ENCODE measurements at places on chromosomes 13 and 19. TPM values are rescaled to one million over a fixed set of nuclear protein-coding genes. Genes with fewer than 3 reads are reported as not detected.

DNA sequence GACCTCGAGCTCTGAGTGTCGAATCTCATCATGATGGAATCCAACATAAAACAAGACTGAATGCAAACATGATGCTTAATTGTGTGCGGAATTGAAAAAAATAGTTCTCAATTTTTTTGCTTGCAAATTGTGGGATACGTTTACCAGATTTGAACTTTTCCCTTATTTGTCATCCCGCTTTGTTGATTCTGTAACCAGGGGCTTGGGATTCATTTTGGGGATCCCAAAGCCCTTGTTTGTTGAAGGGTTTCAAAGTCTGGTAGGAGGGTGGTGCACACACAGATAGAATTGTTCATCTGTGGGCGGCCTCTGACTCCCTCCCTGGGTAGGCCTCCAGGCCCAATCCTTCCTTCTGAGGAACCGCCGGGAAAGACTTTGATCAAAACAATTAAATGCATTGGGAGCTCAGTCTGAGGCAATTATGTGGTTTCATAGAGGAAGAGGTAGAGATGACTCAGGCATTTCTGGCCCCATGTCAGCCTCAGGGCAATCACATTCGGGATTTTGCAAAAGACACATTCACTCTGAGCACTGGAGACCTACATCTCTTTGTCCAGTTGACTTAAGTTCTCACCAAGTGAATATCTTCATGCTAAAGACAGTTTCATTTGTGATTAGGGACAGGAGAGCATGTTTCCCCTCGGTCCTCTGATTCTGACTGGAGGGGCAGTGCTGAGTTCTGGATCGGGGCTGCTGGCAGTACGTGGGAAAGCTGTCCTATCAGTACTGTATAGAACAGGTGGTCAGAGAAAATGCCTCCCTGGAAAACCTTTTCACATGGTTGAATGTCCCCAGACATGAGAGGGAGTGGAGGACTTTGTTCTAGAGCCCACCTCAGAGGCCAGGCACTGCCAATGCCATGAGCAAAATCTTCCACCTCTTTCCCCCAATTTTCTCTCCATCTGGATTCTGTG lies 27.8 kb upstream of the IGFL4 start:
- no peak overlapping the region for H3K27ac ChIP-seq
- no peak overlapping the region for H3K4me3 ChIP-seq
- H3K36me3 ChIP-seq: no peaks in the 10 kb centered on the region
- no peak for DNase-seq
- H3K4me1 ChIP-seq: no peaks in the 10 kb centered on the region
- H3K27me3 ChIP-seq: no peaks in the 10 kb centered on the region

DNA sequence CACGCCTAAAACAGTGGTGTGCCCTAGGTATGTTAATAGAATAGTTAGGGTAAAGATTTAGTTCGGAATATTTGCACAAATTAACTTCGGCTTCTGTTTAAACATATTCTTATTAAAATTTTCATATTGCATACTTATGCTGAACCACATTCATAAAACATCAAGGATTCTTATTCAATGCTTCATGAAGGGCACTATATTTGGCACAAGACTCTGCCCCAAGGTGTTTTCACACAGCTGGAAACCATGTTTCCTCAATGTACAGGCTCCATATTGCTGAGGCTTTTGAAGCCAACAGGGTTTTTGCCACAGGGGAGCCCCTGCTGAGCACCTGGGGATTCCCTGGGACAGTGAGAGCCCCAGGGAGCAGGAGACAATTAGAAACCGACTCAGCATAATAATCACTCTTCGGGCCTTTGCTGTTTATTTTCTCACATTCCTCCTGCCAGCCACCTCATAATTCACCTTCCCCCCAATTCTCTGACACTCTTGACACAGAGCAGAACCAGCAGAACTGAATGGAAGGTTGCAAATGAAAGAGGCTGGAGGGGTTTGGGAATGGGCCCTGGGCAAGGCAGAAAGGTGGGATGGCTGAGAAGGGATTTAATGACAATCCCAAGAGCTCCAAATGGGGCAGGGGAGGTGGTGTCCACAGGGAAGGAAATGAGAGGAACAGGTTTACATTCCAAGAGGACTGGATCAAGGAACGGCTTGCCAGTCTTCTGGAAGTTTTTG lies 72.3 kb upstream of the POMP start:
- H3K27ac ChIP-seq: no peak overlapping the region
- no peak for DNase-seq
- no peak overlapping the region for H3K4me3 ChIP-seq

KRTDAP gene
- total RNA-seq: not detected

SLC25A41 gene
- not detected for total RNA-seq

DNA sequence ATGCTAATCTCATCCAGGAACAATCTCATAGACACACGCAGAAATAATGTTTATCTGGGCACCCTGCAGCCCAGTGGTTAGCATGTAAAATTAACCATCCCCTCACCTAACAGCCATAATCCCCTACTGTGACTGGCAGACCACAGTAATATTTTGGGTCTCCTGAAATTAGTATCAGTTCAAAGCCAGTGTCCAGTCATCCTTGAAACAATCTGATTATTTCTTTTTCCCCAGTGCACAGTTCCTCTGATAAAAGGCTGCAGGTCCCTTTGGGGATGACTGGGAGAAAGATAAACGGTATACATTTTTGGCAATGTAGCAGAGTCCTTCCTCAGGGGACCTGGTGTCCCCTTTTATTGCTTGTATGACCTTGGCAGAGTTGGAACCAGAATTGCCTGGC lies 50.4 kb upstream of the CYSLTR2 start:
- no peak overlapping the region for H3K27ac ChIP-seq
- no peak overlapping the region for H3K4me3 ChIP-seq
- no peaks in the 10 kb centered on the region for H3K36me3 ChIP-seq
- no peaks in the 10 kb centered on the region for H3K27me3 ChIP-seq
- H3K4me1 ChIP-seq: no peaks in the 10 kb centered on the region
- DNase-seq: no peak

GAPDHS gene
- not detected for total RNA-seq

DNA sequence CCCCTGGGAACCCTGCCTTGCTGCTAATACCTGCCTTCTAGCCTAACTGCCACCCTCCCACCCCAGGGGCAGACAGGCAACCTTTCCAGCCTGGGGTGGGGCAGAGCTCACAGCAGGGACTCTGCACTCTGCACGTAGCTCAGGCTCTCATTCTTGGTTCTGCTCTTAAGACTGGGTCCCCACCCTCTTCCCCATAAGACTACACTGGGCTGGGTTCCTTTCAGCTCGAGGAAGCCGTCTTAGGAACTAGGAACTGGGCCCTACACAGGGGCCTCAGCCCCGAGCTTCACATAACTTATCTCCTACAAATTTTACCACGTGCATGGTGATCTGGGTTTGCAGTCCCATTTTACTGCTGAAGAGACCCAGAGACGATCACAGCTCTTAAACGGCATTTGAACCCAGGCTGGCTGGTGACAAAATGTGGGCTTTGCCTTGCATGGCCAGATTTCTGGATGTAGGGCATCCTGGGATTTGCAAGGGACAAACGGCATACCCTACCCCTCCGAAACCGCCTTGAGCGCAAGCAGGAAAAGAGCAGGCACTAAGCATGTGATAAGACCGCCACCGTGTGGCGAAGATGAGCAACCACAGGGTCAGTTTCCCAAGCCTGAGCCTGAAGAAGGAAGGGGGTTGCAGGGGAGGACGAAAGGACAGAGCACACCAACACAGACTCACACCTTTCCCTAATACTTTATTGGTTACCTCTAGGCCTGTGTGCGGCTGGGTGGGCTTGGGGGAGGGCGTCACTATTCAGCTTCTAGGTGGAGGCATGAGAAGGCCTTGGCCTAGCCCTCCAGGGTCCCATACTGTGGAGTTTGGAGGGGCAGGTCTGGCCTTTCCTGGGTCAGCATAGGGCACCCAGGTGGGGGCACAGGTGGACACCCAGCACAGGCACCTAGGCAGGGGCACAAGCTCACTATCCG lies 5.1 kb downstream of the JUNB start:
- DNase-seq: peak; percentile 76
- no peaks in the 10 kb centered on the region for H3K27me3 ChIP-seq
- H3K36me3 ChIP-seq: peaks cover 16% of the 10 kb centered on the region
- peaks cover 31% of the 10 kb centered on the region for H3K4me1 ChIP-seq
- H3K27ac ChIP-seq: no peak overlapping the region

DNA sequence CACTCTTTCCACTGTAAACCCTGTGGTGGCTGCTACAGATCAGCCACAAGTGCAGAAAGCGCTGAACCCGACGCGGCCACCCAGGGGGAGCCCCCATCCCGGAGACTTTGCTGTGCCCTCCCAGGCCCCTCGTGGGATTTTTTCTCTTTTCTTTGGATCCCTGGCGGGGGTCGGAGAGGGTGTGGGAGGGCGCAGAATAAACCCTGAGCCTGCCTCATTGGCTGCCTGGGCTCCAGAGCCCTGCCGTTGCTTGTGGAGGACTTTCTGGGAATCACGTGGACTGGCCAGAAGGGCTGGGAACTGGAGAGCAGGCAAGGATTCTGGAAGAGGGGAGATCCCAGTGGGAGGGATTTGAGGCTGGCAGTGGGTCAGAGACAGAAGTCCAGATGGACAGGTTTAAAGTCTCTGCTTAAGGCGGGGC lies 24.9 kb downstream of the GADD45B start:
- DNase-seq: peak; percentile 27
- H3K27me3 ChIP-seq: no peaks in the 10 kb centered on the region
- H3K4me1 ChIP-seq: peaks cover 7% of the 10 kb centered on the region
- H3K27ac ChIP-seq: no peak overlapping the region
- no peak overlapping the region for H3K4me3 ChIP-seq

- H3K4me1 ChIP-seq: no peaks in the 10 kb centered on the region
- H3K36me3 ChIP-seq: no peaks in the 10 kb centered on the region
- H3K4me3 ChIP-seq: no peak overlapping the region
- H3K27me3 ChIP-seq: no peaks in the 10 kb centered on the region
These were observed 912 bp upstream of the TUBA3C start for GRCh38 chr13:19182536-19182935.

DNA sequence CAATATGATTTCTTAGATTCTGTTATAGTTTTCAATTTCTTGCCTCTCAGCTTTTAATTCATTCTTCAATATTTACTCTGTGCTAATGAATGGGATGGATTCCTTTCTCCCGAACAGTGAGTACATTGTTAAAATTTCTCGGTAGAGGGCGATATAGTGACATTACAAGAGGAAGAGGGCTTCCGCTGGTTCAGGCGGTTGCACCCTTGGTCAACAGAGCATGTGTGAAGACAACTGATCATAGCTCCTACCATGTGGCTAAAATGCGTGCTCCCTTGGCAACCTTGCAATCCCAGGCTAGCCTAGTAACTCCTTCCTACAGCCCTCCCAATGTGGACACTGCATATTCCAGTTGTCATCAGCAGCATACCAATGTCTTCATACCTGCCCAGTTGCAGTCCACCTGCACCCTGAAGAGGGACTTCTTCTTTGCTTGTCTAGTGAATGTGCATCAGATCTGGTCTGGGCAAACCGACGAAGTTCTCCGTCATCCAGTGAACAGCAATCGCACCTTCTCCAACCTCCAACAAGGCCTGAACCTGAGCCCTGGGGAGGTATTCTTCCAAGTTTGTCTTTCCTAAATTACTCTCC lies 653.0 kb upstream of the GPC6 start:
- H3K4me1 ChIP-seq: no peaks in the 10 kb centered on the region
- no peaks in the 10 kb centered on the region for H3K36me3 ChIP-seq
- no peak for DNase-seq
- no peak overlapping the region for H3K27ac ChIP-seq

CCDC70 gene
- total RNA-seq: not detected

GRCh38 chr19:48795685-48796070 lies 15.2 kb downstream of the BCAT2 start:
- H3K4me3 ChIP-seq: no peak overlapping the region
- DNase-seq: no peak
- H3K27me3 ChIP-seq: no peaks in the 10 kb centered on the region

GRCh38 chr19:54312436-54313377 lies at the start of gene LILRA5:
TSS of gene LILRA5 (minus strand) at chr19:54313166. CDS start at chr19:54313019, 147 bp downstream.
- DNase-seq: no peak
- no peak within 1 kb of the TSS for H3K4me3 ChIP-seq
- no peaks in the 10 kb centered on the region for H3K36me3 ChIP-seq
- no peaks in the 10 kb centered on the region for H3K27me3 ChIP-seq
- no peaks in the 10 kb centered on the region for H3K4me1 ChIP-seq

SPRED3 gene
- total RNA-seq: 0.44 TPM

- no peak for DNase-seq
- H3K27me3 ChIP-seq: no peaks in the 10 kb centered on the region
- no peaks in the 10 kb centered on the region for H3K36me3 ChIP-seq
These were observed 5.9 kb downstream of the CPT1C start for GRCh38 chr19:49696865-49697264.

DNA sequence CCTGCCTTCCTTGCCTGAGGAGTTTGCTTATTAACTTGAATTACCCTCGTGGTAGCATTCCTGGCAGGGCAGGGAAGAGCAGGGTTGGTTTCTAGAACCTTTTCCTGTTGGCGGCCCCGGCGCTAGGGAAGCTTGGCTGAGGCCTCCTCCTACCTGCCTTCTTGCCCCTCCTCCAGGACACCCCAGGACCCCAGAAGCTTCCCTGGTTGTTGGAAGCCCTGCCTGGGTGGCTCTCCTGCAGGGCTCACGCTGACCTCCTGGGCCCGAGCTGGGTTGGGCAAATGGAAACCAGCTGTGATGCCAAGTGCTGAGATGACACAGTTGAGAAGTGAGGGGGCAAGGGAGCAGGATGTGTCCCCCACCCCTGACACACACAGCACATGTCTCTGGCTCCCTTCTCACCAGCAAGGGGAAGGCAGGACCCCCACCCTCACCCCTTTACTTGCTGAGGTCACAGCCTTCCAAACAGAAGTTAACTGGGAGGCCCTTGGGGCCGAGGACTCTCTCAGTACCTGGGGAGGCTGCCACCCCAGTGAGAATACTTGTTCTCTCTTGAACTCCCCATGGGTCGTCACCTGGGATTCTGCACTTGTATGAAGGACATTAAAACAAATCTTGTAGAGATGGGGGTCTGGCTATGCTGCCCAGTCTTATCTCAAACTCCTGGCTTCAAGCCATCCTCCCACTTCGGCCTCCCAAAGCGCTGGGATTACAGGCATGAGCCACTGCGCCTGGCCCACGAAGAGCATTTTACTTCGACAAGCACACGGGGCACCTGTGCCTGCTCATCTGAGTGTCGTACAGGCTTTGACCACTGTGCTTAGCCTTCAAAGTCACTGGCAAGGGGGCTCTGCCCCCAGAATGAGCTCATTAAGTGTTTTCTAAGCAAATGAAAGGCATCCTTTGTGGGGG lies 10.5 kb downstream of the CEBPA start:
- H3K27ac ChIP-seq: no peak overlapping the region
- no peaks in the 10 kb centered on the region for H3K36me3 ChIP-seq
- no peaks in the 10 kb centered on the region for H3K27me3 ChIP-seq
- peaks cover 57% of the 10 kb centered on the region for H3K4me1 ChIP-seq

PROZ gene
- not detected for total RNA-seq
